ENCODE measurements at places on chromosomes 7 and 10.

- DNase-seq, result no peak
Measured at GRCh38 chr7:148020679-148021078, 569.9 kb upstream of the C7orf33 start.

DNA sequence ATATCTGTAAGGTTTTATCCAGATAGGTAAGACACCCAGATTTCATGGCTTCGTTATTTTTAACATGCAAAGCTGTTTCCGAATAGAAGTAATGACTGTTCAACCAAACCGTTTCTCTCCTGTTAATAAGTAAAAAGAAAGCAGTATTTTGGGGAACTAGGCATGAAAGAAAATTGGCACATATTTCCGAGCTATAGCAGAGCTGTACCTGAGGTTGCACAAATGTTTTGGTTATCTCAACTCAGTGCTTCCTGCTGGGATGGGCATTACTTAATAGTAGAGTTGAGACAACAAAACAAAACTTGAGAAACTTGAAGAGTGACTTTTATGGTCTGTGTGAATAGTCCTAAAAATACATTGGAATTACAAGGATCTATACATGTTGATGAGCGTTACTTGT is 564.3 kb upstream of the SORCS1 start:
- no peak for DNase-seq

- peak; percentile 81 for DNase-seq
Measured at GRCh38 chr10:101780818-101781654, 2.2 kb downstream of the NPM3 start.

- no peak for DNase-seq
Measured at GRCh38 chr10:33859319-33860022, 525.0 kb upstream of the NRP1 start.

GRCh38 chr10:23585666-23586065 is 146.8 kb downstream of the OTUD1 start:
- DNase-seq, result no peak

DNA sequence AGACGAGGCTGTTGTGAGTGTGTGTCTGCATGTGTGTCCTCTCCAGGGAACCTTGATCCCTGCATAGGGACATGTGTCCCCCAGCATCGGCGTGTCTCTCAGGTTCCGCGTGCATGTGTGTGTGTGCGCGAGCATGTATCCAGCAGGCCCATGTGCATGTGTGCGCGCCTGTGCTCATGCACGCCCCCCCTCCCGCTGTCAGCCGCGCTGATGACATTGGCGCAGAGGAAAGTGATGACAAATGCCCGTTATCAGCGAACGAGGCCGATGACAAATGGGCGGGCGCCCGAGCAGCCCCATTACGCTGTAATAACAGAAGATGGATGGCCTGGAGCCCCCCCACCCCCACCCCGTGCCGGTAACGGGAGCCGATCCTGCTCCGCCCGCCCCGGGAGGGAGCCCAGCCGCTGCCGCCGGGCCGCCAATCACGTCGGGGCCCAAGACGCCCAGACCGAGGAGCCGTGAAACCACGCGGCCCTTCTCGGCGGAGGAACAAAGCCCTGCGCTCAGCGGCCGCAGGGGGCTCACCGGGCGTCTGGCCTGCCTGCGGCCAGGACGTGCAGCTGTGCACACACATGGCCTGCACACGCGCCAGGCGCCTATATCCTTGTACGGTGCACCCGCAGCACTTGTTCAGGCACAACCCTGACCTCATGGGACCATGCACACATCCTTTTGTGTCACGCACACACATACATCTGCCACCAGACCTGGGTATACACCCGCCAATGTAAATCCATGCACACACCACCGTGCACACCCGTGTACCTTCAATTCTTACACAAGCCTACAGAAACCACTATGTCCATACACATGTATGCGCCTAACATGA is 21.5 kb downstream of the POLL start:
- DNase-seq, result no peak

GRCh38 chr10:88901206-88901983 is 21.4 kb downstream of the STAMBPL1 start:
- no peak for DNase-seq

GRCh38 chr7:73530800-73531199 is 8.7 kb upstream of the BAZ1B start:
- DNase-seq, result no peak

DNA sequence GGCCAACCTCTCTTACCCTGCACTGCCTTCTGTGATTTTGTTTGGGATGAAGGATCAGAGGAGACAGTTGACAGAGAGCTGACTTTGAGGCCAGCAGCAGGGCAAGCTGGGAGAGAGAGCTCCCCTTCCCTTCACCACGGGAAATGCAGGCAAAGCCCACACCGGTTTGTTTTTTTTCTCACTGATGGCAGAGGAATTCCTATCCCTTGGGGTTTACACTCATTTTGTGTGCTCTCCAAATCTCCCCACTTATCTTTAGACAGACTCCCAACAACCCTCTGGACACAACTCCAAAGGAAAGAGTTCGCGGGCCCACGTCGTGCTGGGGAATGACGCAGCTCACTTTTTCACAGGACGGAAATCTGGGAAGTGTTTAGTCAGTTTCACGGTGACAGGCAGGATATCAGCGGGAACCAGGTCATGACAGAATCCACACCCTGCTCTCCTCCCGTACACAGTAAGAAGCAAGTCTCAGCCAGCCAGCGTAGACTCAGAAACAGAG is 68.3 kb upstream of the FAM171A1 start:
- no peak for DNase-seq

DNA sequence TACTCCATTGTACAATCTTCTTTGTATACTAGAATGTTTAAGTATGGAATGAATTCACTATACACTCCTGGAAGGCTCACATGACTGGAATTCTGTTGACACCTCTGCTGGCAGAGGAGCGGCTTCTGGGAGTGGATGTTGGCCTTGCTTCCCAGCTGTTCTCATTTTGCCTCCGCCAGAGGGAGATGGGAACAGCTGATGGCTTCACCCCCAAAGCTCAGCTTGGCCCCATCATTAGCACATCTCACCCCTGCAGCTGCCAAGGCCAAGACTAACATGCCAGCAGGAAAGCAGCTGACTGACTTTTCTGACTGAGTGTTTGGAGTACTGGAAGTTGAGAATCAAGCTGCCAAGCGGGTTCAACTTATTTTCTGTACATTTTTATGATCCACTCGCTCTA is 15.1 kb downstream of the ADAM12 start:
- no peak for DNase-seq

GRCh38 chr7:2110610-2111396 is 121.9 kb downstream of the MAD1L1 start:
- no peak for DNase-seq

DNA sequence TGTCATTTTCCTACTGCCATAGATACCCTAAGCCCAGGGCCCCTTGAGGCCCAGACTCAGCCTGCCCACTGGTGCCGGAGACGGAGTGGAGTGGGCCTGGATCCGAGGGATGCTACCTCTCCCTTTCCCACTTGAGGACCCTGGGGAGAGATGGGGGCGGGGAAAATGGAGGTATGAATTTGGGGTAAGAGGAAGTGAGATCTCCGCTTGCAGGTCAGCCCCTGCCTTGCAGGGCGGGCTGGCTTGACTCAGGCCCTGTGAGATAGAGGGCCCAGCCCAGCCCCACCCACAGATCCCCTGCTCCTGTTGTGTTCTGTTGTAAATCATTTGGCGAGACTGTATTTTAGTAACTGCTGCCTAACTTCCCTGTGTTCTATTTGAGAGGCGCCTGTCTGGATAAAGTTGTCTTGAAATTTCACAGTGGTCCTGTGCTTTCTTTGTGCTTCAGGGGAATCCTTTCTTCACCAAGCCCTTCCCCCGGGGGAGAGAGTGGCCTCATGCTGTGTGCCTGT is 13.2 kb downstream of the YKT6 start:
- no peak for DNase-seq

DNA sequence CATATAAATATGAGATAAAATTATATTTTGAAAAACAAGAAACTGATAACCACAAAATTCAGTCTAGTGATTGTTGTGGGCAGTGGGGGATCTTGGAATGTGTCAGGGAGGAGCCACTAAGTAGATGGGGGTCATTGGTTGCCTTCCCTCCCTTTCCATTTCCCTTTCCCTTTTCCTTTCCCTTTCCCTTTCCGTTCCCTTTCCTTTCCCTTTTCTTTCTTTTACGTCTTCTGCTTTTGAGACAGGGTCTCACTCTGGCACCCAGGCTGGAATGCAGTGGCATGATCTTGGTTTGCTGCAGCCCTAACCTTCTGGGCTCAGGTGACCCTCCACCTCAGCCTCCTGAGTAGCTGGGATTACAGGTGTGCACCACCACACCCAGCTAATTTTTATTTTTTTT is 51.0 kb downstream of the DYNC2I1 start:
- no peak for DNase-seq

- DNase-seq, result no peak
Measured at GRCh38 chr7:2517678-2518507, 1.7 kb upstream of the LFNG start.

DNA sequence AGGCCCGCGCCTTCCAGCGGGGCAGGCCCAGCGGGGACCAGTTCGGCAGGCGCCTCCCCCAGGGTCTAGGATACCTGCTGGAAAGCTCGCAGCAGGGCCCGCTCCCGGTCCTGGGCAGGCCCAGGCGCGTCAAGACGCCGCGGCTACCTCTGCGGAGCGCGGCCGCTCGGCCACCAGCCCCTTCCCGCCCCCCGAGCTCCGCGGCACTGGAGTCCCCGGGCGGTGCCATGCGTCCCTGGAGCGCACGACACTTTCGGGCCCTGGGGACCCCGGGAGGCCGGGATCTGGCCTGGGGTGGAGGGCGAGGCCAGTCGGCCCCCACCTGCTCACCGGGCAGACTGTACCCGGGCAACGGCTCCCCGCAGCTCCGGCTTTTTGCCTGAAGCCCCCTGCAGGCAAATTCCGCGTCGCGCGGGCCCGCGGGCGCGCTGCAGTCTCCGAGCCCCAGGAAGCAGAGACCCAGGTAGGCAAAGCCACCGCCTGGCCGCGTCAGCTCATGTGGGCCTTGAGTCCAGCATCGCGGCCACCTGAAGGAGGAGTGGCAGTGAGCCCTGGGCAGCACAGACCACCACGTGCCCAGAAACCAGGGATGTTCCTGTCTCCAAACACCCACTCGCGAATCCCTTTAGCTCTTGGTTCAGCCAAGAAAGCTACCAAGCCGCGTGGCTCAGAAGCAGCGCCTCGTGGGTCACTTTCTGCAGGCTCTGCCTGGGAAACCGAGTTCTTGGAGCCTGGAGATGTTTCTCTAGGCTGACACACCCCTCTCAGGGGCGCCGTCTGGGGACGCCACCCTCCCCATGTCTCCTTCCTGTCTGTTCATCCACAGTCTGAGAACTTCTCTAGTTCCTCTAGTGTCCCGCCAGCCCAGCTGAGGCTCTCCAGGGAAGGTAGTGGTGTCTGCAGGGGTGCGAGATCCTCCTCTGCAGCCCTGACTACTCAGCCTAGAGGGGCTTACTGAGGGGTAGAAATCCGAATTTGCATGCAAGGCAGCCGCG is 46.1 kb upstream of the APBB1IP start:
- peak; percentile 3 for DNase-seq

GRCh38 chr10:14557567-14557966 is 217.1 kb downstream of the FAM107B start:
- DNase-seq, result no peak

DNA sequence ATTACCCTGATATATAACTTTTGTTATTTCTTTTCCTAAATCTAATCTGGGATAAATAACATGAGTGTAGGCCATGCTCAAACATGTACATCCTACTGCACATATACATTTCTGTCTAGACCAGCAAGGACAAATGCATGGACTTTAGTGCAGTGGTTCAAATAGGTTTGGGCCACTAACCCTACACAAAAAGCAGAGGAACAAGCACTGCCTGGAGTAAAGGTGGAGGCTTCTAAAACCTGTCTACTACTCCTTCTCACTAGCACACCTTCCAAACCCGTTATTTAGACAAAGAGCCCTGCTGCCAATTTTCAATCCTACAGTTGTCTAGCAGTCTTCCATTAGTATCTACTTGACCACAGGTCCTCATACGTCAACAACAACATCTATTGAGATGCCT is 34.8 kb downstream of the SGCE start:
- DNase-seq, result no peak

GRCh38 chr7:12222889-12223579 is 11.9 kb downstream of the TMEM106B start:
- no peak for DNase-seq

GRCh38 chr7:133233142-133233541 is 19.7 kb upstream of the EXOC4 start:
- no peak for DNase-seq

DNA sequence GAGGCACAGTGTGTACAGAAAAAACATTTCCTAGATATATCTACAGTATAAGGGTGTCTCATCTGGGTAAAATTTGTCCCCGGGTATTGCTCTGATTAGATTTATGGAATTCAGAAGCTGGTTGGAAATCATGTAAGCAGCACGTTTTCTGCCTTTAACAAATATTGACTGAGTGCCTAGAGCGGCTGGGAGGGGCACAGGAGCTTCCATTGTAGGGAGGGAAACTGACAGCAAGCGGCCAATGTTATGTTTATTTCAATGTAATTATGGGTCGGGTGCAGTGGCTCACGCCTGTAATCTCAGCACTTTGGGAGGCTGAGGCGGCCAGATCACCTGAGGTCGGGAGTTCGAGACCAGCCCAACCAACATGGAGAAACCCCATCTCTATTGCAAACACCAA is 4.4 kb upstream of the RFC2 start:
- DNase-seq, result no peak

- DNase-seq, result peak; percentile 14
Measured at GRCh38 chr10:80253266-80253962, 36.0 kb downstream of the MAT1A start.

DNA sequence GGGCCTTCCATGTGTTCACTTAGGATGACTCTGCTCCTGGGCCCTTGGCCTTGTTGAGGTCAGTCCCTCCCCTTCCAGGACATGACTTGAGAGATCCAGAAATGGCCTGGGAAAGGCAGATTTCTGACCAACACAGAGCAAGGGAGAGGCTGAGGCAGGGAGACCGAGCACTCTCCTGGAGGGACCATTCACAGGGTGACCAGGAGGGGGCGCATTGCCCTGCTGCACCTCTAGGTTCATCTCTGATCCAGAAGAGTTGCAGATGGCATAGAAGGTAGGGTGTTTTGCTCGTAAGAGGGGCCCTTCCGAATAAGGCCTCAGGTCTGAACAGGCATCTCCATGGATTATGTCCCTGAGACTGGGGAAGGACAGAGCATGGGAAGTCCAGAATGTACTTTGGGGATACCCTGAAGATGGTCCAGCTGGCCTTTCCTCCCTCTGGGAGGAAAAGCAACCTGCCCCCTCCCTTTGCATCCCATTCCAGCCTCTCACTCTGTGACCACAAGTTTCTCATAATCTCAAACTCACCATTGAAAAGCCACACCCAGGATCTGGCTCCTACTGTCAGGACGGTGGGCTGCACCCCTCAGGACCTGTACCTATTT is 6.6 kb downstream of the DMBT1 start:
- peak; percentile 37 for DNase-seq

GRCh38 chr10:2121929-2122328 is 384.6 kb upstream of the ADARB2 start:
- DNase-seq, result no peak

DNA sequence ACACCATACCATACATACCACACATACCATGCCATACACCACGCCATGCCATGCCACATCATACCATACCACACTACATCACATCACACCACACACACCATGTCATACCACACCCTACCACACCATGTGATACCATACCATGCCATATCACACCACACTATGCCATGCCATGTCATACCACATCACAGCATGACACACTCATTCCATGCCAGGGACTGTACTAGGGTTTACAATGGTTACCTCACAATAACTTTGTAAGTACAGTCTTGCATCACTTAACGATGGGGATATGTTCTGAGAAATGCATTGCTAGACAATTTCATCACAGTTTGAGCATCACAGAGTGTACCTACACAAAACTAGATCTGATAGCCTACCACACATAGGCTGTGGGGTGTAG is 14.5 kb downstream of the PYROXD2 start:
- peak; percentile 34 for DNase-seq

GRCh38 chr7:116647290-116647689 is 24.7 kb upstream of the MET start:
- no peak for DNase-seq
